Effector CD8-positive, alpha-beta T cell (primary cell): ENCODE measurements at places on chromosomes 5 and 9.
A peak's percentile ranks its signal among the peaks of the same experiment; 100 is the strongest.

GRCh38 chr9:76519075-76519835 is 60.3 kb downstream of the GCNT1 start:
- no peak for DNase-seq

DNA sequence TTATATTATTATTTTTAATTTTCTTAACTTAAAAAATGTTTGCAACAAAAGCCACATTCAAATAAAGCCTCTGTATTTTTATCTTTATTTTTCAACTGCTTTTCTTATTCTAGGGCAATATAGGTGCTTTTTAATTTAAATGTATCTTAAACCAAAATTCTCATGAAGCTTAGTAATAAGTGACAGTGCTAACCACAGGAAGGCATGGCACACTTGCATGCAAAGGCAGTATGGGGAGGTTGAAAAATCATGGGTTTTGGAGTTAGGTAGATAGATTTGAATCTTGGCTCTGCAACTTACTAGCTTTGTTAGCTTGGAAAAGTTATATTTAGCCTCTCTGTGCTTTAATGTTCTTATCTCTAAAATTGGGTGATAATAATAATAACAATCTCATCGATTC is 458.0 kb downstream of the DMAC1 start:
- DNase-seq, result no peak

DNA sequence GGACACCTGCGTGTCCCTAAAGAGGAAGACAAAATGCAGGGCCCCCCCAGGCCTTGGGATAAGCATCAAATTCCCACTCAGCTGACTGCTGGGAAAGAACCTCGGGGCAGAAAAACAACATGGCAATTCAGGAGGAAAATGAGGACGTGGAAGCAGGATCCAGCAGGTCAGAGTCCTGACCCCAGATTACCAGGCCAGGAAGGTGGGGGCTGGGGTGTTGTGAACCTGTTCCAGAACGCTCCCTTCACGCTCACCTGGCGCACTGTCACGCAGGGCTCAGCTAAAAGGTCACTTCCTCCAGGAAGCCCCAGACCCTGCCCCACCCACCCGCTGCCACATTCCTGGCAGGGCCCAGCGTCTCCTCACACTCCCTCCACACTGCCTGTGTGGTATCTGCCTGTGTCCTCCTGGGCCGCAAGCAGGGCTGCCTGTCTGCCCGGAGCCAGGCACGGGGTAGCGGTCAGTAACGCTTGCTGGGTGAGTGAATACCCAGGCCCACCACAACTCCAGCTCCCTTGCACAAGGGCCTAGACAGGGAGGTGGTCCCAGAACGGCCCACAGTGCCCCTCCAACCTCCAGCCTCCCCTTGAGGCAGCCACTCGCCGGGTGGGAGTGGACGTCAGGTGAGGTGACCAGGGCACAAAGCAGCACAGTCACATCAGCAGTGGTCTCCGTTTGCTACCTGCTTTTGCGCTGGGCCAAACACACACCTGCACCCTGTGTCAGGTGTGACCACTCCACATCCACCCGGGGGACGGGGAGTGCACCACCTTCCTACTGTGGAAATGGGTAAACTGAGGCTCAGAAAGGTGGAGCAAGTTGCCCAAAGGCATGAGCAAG is 18.1 kb downstream of the VAV2 start:
- DNase-seq, result no peak

DNA sequence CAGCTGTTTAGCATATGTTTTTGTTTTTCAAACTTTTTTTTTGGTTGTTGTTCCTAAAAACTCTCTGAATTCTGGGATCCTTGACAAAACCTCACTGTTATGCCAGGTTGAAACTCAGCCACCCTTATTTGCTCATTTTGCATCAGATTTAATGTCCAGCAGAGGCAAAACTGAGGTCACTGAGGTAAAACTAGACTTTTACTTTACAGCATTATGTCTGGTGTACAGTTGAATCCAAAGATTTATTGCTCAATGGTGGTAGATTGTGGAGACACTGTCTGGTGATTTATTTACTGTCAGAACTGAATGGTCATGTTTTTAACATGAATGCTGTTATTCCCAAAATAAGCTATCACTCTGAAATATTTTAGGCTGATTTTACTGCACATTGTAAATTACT is 87.9 kb downstream of the FBXL7 start:
- no peak for DNase-seq

GRCh38 chr5:4007001-4007400 is 411.4 kb downstream of the IRX1 start:
- DNase-seq, result no peak

DNA sequence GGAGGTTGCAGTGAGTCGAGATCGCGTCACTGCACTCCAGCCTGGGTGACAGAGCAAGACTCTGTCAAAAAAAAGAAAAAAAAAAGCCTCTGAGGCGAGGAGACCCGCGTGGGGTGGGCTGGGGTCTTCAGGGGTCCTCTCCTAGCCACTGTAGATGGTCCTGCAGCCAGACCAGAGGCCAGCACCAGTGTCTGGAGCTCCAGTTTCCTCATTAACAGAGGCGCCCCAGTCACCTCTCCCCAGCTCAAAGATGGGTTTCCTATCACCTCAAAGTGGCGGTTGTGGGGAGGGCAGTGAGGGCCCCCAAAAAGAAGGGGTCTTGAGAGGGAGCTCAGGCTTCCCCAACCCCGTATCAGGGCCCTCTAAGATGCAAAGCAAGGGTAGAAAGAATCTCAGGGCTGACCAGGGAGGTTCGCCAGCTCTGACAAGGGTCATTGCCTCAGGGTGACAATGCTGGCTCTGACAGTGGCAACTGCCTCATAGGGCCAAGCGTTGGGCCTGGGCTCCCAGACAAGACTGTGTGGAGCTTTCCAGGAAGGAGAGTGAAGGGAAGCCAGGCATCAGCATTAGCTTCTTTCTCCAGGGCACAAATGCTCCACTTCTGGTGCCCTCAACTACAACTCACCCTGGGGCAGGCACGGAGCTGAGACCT is 15.0 kb downstream of the STK10 start:
- no peak for DNase-seq

GRCh38 chr5:61775901-61776300 is 443.8 kb downstream of the ZSWIM6 start:
- no peak for DNase-seq

DNA sequence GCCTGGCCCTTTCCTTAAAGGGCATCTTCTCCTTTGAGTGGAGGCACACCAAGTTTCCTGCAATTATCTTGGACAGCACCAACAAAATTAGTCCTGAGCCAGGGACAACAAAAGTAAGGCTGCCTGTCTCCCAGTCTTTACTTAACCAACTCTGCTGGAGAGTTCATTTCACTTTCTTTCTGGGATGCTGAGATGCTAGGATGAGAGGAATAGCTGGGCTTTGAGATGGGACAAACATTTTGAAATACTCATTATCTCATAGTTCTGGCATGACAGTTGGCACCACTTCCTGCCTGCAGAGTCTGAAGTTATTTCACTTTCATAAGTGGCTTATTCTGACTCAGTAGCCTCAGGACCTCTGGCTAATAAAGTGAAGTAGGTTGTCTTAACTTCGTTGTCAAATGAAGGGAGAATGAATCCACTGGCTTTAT is 157.0 kb downstream of the C9orf152 start:
- DNase-seq, result no peak

- no peak for DNase-seq
These were observed 27.6 kb upstream of the LTC4S start for GRCh38 chr5:179766021-179766725.

- no peak for DNase-seq
These were observed 126.7 kb upstream of the PTGER4 start for GRCh38 chr5:40552981-40553380.

GRCh38 chr5:137313526-137314175 is 185.5 kb downstream of the SPOCK1 start:
- DNase-seq, result no peak

DNA sequence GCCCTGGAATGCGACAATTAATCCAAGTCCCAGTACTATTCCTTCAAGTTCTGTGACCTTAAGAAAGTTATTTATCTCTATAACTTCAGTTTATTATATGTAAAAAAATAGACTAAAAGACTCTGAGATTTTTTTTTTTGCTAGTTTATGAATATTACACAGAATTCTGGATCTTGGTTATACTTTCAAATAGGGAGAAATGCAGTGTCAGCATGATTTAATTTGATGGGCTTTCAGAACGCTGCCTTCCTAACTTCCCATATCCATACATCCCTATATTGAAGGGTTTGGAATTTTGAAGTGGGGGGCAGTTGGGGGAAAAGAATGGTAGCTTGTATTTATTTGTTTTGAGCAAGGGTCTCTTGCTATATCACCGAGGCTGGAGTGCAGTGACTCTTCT is 98.4 kb upstream of the MEGF10 start:
- DNase-seq, result no peak

DNA sequence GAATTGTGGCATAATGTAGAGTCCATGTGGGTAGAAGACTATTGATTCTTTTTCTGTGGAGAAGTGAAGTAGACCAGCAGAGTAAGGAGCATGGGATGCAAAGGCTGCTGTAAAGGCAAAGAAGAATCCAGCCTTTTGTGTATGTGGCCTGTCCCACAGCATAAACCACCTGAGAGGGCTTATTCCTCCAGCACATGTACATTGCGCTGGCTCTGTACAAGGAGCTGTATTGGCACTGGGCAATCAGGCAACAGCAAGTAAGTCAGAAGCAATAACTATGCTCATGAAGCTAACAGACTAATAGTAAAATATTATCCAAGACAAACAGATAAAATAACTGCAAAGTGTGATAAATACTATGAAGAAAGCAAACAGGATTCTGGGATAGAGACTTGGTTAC is 86.2 kb downstream of the LURAP1L start:
- no peak for DNase-seq

- DNase-seq, result no peak
These were observed 147.2 kb upstream of the EFNA5 start for GRCh38 chr5:107817951-107818350.

DNA sequence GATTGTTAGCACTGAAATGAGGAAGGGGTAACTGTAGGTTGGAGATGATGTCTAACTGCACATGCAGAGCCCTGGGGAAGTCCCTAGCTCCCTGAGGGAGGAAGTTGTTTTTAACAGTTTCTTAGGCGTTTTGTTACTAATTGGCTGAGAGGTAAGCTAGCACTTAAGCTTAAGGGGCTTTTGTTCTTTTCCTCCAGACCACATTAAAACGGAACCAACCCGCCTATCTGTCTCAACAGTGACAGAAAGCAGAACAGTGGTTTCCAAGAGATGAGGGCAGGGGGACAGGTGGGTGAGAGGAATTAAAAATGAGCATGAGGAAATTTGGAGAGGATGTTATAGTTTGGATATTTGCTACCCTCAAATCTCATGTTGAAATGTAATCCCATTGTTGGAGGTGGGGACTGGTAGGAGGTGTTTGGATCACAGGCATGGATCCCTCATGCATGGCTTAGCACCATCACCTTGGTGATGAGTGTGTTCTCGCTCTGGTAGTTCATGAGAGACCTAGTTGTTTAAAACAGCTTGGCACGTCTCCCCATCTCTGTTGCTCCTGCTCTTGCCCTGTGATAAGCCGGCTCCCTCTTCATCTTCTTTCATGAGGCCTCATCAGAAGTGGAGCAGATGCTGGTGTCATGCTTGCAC is 38.9 kb downstream of the LYRM7 start:
- peak; percentile 30 for DNase-seq

DNA sequence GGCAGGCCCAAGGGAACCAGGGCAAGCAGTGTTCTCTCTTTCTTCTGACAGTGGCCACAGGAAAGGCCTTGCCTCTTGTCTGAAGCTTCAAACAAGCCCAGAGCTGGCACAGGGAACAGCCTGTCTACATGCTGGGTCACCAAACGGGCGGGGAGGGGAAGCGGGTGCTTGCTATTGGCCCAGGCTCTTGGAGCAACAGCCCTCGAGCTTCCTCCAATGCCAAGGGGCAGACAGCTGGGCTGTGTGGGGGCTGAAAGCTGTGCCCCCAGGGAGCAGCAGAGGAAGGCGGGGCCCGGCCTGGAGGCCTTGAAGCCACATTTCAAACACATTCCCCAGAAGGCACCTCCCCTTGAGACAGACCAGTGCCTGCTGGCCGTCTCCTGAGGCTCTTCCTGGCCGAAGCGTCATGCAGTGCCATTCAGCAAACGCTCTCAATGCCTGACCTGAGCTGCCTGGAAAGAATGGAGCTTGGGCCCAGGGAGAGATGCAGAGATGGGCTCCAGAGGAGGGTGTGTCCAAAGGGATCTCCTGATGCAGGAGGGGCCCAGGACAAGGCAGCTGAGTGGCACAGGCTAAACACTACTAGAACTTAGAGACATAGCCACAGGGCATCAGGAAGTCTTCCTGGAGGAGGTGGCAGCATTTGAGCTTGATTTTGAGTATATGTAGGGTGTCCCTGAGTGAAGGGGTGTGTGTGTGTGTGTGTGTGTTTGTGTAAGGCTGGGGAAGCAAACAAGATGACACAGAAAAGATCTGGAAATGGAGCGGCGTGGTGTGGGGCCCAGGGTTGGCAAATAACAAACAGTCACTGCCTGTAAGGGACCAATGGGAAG is 2.5 kb downstream of the FIBCD1 start:
- DNase-seq, result no peak

GRCh38 chr9:100492952-100493351 is 20.0 kb downstream of the TMEFF1 start:
- no peak for DNase-seq

- DNase-seq, result no peak
These were observed 35.6 kb downstream of the PTCD2 start for GRCh38 chr5:72355706-72356299.

- DNase-seq, result no peak
These were observed 26.2 kb downstream of the NDUFA8 start for GRCh38 chr9:122133263-122133983.

- no peak for DNase-seq
These were observed 197.0 kb downstream of the TRPM3 start for GRCh38 chr9:70924380-70924779.

DNA sequence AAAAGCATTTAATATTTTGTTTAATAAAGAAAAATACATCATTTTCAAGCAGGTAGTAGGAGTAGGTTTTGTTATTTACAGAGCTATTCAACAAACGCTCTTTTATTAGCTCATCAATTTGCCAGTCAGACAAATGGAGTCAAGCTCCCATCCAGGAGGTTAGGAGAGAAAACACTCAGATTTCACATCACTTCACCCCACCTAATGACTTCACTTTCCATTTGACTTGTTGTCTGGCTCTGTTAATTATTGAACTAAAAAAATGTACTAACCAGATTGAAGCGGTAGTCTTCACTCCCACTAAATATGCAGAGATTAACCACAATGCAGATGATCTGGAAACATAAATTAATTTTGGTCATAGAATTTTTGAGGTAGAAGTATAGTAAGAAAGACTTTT is 193.6 kb upstream of the VCAN start:
- no peak for DNase-seq

DNA sequence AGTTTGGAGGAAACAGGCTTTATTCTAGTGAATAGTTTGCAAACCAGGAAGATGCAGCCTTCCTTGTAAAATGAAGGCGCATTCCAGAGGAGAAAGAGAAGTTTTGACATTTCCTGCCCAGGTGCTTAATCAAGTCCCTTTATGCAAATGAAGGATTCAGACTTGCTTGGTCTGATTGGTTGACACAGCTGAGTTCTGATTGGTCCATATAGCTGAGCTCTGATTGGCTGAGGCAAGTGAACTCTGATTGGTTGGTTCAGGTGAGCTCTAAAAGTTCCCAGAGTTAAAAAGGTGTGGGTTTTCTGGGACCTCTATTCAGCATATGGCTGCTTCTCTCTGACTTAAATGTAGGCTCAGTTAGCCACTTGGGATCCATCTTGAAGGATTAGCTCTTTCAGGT is 151.0 kb downstream of the CACNA1B start:
- no peak for DNase-seq
